ENCODE measurements at places on chromosomes 7 and 10.

GRCh38 chr7:128045766-128046165 lies 14.5 kb upstream of the LRRC4 start:
- no peak for DNase-seq

DNA sequence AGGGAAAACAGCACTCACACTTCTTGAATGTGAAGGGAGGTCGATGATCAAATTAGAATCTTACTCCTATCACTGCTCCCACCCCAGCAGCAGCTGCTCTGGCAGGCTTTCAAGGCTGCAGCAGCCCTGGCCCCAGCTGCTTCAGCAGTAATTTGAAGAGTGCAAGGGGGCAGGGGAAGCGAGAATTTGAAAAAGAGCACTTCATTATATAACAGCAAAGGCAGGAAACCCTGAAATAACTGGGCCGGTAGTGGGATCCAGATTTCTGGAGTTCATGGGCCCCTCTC lies 44.9 kb downstream of the MYPN start:
- no peak for DNase-seq

- DNase-seq, result no peak
These were observed 92.7 kb upstream of the GPR26 start for GRCh38 chr10:123573236-123574108.

- no peak for DNase-seq
These were observed 7.0 kb downstream of the GET4 start for GRCh38 chr7:883055-884021.
